ENCODE measurements at places on chromosomes 16 and 17.

- DNase-seq: no peak
These were observed 4.9 kb downstream of the TRIM65 start for GRCh38 chr17:75891605-75892555.

GRCh38 chr17:17792551-17793377 is 44.0 kb downstream of the SREBF1 start:
- peak; percentile 74 for DNase-seq

GRCh38 chr17:27343977-27344607 is 50.2 kb downstream of the WSB1 start:
- peak; percentile 48 for DNase-seq

GRCh38 chr17:19268611-19269010 is 31.4 kb downstream of the EPN2 start:
- DNase-seq: no peak

DNA sequence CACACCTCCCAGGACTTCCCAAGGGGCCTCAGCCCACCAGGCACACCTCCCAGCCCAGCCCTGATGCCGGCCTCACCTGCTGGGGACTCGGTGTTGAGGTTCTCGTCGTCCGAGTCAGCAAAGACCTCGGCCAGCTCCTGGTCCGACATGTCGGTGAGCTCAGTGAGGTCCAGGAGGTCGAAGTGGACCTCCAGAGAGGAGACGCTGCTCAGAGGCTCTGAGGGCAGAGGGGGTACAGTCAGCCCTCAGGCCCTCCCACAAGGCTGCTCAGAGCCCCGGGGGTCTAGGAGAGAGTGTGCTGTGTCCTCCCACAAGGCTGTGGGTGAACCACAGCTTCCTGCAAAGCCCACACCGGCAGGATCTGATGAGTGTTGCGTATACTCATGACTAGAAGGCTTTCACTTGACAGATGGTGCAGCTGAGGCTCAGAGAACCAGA is 10.5 kb downstream of the DBNDD1 start:
- DNase-seq: no peak

- DNase-seq: peak; percentile 22
These were observed 71.0 kb downstream of the COPRS start for GRCh38 chr17:31787857-31788570.

DNA sequence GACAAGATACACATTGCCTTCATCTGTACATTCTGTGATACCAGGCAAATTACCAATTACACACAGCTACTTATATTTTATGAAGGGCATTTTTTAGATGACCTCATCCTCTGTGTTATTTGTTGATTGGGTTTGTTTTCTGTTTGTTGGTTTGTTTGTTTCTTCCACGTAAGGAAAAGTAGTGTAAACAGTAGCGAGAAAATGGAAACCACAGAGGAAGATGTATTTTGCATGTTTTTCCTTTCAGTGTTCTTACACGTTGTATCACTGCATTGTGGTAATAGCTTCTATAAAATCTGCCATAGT is 12.9 kb downstream of the C17orf58 start:
- no peak for DNase-seq

DNA sequence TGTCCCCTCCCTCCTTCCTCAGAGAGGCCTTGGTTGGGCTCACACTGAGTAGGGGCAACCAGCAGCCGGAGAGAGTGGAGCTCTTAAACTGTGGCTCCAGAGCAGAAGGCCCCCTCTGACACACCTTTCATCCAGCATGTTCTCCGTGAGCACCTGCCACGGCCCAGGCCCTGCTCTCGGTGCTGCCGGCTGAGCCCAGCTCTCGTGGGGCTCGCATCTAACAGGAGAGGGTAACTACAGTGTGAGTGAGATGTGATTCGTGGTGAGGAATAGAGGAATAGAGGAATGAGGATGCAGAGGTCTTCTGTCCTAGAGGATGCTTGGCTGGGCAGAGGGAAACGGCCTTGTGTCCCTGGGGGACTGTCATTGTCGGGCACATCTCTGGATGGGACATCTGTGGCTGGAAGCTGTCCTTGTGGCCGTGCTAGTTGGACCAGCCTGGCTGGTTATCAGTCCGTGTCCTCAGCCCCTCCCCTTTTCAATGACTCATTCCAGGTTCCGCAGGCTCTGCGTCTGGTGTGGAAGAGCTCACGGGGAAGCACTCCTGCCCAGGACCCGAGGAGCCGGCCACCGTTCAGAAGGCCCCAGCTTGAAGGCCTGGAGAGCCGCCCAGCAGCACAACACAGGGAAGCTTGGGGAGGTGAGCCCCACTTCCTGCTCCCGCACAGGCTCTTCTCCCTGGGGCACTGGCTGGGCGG is 11.9 kb upstream of the DNASE1 start:
- no peak for DNase-seq

GRCh38 chr17:77882481-77883212 is 75.9 kb upstream of the TNRC6C start:
- peak; percentile 86 for DNase-seq

DNA sequence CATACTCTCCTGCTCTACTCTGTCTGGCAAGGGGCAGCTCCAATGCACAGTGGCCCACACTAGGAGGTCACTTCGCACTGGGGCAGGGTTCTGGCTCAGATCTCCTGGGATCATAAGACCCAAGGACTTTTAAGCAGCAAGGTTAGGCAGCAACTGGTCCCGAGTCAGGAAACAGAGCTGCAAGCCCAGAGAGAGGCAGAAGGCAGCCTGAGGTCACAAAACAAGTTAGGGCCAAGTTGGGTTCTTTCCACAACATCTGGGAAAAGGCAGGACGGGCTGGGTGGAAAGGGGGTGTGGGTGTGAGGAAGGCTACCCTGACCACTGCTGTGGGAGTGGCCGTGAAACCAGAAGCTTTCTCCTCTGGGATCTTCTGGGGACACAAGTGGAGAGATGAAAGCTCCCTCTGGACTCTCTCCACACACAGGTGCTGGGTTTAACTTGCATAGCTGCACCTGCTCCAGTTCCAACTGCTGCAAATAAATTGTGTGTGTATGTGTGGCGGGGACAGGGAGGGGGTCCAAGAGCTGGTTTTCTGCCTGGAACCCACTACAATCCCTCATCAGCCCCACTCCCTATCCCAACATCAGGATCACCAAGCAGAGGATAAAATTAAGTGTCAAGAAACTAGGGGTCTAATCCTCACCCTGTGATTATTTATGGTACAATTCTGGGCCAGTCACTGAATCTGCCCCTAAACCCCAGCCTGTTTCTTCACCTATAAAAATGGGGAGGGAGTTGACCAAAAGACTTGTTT is 8.0 kb upstream of the TSPOAP1 start:
- DNase-seq: peak; percentile 81

DNA sequence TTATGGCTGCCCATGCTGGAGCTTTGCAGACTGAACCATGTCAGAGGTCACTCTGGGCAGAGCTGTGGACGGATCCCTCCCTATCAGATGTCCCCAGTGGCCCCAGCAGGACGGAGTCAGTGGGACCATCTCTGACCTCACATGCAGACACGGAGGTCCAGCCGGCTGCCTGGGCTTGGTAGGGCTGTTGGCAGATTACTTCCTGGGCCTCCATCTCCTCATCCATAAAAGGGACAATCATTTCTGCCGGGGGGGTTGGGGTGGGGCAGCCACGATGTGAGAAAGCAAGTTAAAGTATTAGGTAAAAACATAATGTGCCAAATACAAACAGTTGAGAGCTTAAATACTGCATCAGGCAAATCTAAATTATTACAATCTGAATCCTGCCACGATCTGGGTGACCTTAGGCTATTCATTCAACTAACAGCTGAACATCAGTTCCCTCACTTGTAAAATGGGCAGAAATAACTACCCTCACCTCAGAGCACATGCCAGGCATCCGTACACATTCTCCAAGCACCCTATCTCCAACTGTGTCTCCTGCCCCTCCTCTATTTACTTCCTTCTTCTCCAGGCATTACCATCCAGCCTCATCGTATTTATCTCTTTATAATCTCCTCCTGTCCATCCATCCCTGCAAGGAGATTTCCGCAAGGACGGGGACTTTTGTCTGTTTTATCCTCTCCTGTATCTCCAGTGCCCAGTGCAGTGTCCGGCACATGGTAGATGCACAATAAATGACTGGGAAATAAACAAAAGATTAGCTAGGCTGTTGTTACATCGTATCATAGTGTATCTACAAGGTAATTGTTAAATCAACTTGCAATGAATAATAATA is 192.3 kb upstream of the FOXF1 start:
- no peak for DNase-seq

- DNase-seq: no peak
These were observed 117.1 kb upstream of the NLRP1 start for GRCh38 chr17:5701381-5701780.

DNA sequence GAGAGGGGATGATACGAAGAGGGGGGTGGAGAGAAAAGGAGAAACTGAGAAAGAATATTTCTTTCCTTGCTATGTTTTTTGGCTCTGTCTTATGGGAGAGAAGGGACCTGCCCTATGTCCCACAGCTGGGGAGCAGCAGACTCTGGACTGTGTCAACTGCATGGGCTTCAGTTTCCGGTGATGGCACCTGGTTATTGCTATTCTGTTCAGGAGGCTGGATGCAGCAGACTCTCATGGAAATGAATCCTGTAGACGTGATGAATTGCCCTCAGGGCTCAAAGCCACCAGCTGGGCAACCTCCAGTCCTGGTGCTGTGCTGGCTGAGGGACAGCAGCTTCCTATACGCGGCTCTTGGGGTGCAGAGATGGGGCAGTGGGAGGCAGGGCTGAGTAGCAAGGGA is 121.2 kb downstream of the HAPSTR1 start:
- DNase-seq: no peak

DNA sequence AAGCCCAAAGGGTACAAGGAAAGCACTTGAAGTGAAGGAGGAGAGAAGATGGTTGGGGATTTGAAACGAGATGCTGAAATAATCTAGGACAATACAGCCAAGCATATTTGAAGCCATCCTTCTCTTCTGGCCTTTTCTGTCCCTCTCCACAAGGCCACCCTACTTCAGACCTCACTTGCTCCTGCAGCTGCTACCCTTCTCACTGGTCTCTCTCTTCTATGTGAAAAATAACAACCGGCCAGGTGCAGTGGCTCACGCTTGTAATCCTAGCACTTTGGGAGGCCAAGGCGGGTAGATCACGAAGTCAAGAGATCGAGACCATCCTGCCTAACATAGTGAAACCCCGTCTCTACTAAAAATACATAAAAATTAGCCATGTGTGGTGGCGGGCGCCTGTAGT is 33.2 kb upstream of the HAPSTR1 start:
- no peak for DNase-seq

- no peak for DNase-seq
These were observed 2.9 kb upstream of the ANKRD40 start for GRCh38 chr17:50710650-50711049.

DNA sequence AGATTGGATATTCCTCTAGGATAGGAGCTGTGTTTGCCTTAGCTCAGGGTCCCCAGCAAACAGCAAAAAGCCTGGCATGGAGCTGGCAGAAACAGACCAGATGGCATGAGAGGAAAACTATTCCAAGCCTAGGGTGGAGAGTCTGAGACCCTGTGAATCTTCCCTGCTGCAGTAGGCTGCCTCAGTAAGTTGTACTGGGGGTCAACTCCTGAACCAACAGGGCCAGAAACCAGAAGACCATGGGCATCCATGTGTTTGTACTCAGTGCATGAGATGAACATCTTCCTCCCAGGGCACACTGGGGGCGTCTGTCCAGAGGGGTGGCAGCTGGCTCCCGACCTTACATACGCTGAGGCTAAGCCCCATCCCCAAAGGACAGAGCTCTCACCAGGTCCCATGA is 214.4 kb downstream of the C16orf78 start:
- DNase-seq: no peak

GRCh38 chr17:37417852-37418251 is 11.2 kb downstream of the TADA2A start:
- DNase-seq: no peak

GRCh38 chr16:27491894-27492587 is 57.7 kb downstream of the GTF3C1 start:
- DNase-seq: no peak

DNA sequence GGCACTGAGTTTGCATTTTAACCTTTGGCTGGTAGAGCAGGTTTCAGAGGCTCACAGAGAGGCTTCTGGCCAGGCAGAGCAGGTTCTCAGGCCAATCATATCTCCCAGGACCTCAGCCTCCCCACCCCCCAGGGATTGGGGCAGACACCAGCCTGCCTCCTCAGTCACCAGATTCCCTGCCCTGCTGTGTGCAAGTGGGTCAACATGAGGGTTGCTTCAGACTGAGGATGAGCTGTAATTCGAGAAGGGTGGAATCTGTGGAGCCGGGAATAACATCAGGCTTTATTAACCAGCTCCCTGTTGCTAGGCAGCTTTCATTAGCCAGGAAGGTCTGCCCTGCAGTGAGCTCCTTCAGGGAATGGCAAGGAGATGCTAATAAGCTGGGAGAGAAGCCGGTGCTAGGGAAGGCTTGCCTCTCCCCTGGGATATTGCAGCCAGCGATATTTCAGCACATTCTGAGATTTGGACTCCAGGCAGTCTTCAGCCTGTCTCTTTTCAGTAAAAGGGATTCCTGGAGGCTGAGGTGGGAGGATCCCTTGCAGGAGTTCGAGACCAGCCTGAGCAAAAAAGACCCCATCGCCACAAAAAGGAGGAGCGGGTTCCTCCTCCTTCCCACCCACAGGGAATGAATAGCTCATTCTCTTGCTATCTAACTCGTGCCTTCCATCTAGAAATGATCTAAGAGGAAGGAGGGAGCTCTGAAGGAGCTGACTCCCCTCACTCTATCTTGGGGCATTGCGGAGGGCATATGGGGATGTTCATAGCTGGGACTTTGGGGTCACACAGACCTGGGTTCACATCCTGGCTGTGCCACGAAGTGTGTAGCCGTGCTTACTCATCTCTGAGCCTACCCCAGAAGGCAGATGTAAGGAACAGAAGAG is 10.7 kb downstream of the SGSM2 start:
- DNase-seq: peak; percentile 76

- DNase-seq: no peak
These were observed 11.6 kb upstream of the MFAP4 start for GRCh38 chr17:19398301-19399181.

- no peak for DNase-seq
These were observed 20.1 kb downstream of the WSCD1 start for GRCh38 chr17:6090253-6090652.

GRCh38 chr17:37373530-37374159 is 2.1 kb upstream of the C17orf78 start:
- DNase-seq: peak; percentile 78

DNA sequence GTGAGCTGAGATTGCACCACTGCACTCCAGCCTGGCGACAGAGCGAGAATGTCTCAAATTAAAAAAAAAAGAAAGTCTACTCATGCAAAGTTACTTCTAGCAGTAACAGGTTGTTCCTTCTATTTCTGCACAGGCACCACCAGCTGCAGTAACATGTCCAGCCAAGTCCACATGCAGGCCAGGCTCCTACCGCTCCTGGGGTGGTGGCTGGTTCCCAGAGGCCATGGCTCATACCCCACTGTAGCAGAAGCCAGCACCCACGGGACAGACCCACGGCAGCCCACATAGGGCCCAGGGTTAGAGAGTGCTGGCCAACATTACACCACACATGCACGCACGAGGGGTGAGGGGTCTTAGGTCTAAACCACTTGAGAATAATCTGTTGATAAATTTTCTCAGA is 26.7 kb upstream of the TRAP1 start:
- DNase-seq: no peak

GRCh38 chr17:6187836-6188235 is 117.7 kb downstream of the WSCD1 start:
- DNase-seq: no peak
